ENCODE measurements at places on chromosomes 2 and 18.

GRCh38 chr2:86631846-86632485, 8.3 kb upstream of the RNF103 start:
- DNase-seq: no peak

GRCh38 chr2:71791501-71792135, 338.3 kb downstream of the DYSF start:
- DNase-seq: no peak

DNA sequence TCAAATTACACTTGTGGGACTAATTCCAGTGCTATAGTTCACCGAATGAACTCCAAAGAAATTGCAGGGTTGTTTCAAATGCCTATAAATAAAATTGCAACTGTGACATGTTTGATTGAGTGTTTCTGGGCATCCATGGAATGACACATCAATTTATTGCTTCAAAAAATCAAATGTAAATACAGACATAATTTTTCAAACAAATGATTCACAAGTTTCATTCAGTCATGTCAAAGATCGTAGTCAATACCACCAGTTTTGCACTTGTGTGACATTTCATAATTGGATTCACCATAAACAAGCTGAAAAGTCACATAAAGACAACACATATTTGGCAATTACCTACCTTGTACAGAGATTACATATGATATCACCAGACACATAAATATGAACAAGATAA, 350.8 kb downstream of the CDH2 start:
- DNase-seq: no peak

- no peak for DNase-seq
Observed at GRCh38 chr18:80170395-80171053, 61.5 kb downstream of the ADNP2 start.

DNA sequence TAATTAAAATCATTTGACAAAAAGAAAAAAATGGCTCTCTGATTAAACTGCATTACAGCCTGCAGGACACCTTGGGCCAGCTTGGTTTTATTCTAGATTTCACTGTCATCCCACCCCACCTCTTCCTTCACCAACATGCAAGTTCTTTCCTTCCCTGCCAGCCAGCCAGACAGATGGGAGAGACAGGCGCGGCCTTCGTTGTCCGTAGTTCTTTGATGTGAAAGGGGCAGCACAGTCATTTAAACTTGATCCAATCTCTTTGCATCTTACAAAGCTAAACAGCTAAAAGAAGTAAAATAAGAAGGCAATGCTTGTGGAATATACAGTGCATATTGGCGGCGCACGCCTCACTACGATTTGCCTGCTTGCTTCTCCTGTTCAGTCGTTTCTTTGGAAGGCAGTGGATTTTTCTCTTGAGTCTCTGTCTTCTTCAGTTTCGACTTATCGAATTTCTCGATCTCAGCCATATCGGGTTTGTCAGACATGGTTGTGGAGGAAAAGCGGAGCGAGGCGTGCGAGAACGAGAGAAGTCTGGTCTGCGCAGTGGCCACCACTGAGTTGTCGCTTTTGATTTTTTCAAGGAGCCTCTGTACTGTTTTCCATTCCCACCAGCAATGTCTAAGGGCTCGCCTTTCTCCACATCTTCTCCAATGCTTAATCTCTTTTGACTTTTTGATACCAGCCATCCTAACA, 22.4 kb downstream of the COLEC11 start:
- no peak for DNase-seq
